CD4-positive, alpha-beta T cell treated with Interleukin-15 for 4 hours (primary cell): ENCODE measurements at places on chromosomes 4 and X.

- no peak for DNase-seq
Measured at GRCh38 chr4:113434247-113434587, 327.3 kb downstream of the CAMK2D start.

GRCh38 chrX:98379134-98379533 is 1495.4 kb downstream of the RPA4 start:
- no peak for DNase-seq

DNA sequence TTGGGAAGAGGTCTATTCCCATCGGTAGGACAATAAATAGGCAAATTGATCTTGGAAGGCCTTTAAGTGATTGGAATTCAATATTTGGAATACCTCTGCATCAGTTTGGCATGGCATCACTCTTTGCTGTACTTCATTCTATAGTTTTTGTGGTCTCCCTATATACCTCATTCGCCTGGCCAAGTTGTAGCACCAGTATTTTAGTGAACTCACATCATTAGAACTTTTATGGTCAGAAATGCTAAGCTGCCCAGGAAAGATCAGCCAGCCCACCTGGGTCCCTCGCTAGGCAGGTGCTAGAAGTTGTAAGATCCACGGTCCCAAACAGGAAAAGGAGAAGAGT is 40.3 kb downstream of the ZCCHC13 start:
- no peak for DNase-seq

GRCh38 chrX:138871739-138872138 is 160.2 kb upstream of the FGF13 start:
- no peak for DNase-seq

DNA sequence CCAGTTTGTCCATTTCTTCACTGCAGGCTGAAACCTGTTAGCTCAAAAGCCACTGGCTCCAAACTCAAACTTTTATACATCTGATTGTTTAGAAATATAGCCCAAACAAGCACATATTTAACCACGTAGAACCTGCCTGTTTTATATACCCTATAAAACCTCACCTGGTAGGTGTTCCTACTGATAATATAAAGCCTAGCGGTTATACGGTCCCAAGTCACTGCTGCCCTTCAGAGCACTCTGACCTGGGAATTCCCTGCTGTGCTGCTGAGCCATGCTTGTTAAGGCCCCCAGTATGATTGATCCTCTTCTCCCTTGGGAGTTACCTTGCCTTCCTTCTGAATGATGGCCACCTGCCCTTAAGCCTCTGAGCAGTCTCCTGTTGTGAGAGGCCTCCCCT is 432.8 kb upstream of the LCORL start:
- DNase-seq = no peak

GRCh38 chr4:100314057-100314456 is 123.8 kb upstream of the DDIT4L start:
- DNase-seq = no peak

- DNase-seq = no peak
Measured at GRCh38 chr4:108821351-108821930, 58.6 kb upstream of the ETNPPL start.

- DNase-seq = no peak
Measured at GRCh38 chr4:170248576-170248975, 158.8 kb upstream of the AADAT start.

DNA sequence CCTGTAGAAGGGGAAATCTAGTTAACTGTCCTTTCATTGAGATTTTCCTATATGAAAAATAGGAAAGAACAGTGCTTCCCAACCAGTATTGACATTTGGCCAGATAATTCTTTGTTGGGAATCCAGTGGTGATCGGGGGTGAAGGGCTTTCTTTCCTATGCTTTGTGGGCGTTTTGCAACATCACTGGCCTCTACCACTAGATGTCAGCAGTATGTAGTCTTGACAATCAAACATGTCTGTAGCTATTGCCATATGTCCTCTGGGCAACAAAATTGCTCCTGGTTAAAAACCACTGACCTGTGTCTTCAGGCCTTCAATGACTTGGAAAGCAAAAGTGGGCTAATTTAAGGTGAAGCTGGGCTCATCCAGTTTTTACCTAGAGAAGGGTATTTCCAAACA is 658.5 kb downstream of the DACH2 start:
- DNase-seq = no peak

GRCh38 chrX:11558972-11559371 is 106.7 kb downstream of the ARHGAP6 start:
- DNase-seq = peak; percentile 36
